ENCODE measurements at places on chromosomes 5 and 9.

GRCh38 chr5:89847743-89848142 is 561.8 kb downstream of the CETN3 start:
- DNase-seq: no peak

DNA sequence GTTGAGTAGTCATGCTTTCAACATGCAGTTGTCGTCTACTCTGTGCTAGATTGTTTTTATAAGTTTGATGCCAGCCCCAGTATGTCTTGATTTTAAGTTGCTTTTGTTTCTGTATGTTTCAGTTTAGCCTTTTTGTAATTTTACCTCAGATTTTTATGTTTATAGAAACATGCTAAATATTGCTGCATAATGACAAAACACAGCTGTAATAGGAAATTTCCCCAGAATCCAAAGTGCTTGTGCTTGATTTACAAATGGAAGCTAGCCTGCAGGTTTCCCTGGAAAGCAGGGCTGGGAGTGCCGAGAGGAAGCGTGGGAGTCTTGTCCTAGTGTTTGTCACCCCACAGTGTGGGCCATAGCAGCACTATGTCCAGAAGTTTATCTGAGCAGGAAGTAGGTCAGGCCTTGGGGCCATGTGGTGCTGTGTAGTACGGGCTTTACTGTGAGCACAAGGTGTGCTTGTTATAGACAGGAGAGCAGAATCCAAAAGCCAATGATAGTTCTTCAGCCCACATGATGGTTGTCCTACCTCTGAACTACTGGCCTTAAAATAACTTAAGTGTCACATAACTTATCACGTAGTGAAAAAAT is 100.0 kb upstream of the NREP start:
- no peak for DNase-seq

DNA sequence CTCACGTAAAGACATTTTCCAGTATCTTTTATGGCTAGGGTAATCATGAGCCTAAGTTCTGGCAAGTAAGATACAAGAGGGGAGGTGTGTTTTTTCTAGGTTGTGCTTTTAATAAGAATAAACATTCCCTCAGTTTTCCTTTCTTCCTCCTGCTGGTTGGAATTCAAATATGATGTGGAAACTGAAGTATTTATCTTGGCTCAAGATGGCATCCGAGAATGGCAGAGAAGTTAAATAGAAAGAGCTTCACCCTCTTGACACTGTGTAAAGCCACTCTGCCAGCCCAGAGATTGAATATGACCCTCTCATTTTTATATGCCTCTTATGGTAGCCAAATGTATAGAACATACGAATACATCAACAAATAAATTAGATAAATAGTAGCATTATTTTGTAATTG is 438.4 kb downstream of the ISL1 start:
- DNase-seq: no peak

DNA sequence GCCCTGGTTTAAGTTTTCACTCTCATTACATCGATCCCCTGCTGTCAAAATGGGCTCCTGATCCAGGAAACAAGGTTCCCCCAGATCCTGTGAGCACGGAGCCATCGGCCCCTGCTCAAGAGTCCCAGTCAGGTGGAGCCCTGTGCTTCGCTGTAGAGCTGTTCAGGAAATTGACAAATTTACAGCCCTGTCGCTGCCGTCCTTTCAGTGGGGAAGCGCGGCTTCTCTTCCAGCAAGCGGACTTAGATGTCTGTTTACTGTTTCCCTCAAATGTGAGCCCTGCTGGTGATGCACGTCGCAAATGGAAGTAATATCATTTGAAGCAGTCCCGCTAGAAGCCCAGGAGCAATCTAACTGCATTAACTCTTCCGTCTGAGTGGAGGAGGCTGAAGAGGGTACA is 760.9 kb upstream of the WWC1 start:
- no peak for DNase-seq

- DNase-seq: no peak
Measured at GRCh38 chr5:128154943-128155342, 71.4 kb downstream of the SLC12A2 start.

DNA sequence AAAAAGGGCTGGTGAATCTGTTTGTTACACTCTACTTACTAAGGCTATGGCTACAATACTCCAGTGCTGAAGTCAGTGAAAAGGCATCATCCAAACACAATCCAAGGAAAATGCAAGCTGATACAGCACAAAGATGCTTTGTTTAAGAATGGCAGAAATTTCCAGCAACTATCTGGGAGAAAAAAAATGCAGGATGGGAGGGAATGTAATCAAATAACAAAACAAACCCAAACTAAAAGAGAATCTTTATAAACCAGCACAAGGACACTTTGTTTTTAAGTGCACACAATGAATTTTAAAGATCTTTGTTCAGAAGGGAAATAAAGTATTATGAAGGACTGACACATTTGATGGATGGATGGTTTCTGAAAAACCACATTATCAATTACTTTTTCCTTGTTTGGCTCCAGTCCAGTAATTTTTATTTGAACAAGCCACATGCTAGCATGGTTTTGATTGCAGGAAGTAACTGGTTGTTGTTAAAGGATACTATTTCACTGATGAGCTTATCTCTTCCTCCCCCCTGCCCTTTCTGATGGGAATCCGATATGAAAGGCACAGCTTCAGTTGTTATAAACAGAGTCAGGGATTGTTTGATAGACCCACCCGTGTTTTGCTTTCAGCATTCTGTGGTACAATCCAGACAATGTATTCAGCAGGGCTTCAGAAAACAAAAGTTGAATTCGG is 12.1 kb upstream of the TLE4 start:
- DNase-seq: no peak

DNA sequence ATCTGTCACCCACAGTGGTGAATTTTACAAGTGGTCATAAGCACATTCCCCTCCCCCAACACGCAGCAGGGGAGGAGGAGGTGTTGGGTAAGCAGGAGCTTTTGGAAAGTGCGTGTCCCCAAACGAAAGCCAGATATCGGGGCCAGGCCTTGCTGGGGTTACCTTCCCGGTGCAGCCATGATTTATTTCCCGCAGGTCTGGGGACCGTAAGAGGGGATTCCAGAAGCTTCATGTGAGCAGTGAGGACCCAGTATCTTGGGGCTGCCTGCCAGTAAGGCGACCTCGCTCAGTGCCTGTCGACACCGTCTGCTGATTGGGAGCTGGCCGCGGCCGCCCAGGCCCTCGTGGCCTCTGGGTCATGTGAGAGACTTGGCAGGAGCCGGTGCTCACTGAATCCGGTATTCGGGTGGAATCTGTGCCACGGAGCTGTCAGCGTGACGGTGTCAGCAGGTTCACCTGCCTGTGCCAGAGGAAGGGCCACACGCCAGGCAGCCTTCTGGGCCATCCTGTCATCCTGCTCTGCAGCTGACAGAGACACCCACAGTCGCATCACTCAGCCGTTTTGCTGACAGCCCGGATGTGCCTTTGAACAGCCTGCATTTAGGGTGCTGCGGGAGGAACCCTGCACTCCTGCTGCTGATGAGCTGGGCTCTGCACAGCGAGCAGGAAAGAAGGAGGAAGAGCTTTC is 37.3 kb downstream of the SEC61B start:
- no peak for DNase-seq

- DNase-seq: no peak
Measured at GRCh38 chr5:127577458-127577857, 60.0 kb downstream of the PRRC1 start.

- DNase-seq: no peak
Measured at GRCh38 chr5:155839251-155840037, 487.5 kb upstream of the SGCD start.

DNA sequence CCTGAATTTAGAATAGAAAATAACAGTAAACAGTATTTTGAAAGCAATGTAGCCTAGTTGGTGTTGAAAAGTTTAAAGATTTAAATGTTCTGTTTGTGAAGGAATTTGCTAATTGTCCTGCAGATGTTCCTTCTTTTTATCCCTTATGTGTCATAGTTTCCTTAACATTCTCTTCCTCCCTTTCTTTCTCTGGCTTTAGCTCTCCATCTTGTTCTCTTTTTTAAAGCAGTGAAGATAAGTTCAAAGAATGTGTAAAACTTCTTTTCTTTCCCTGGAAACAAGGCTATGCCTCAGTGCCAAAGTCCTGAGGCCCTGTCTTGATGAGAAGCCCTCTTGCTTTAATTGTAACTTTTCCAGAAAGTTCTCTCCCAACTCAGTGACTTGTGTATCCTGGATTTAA is 24.4 kb upstream of the GAS1 start:
- DNase-seq: no peak

GRCh38 chr5:151199581-151200185 is 24.2 kb downstream of the CCDC69 start:
- DNase-seq: no peak

GRCh38 chr5:55585206-55585610 is 50.4 kb upstream of the PLPP1 start:
- DNase-seq: no peak

DNA sequence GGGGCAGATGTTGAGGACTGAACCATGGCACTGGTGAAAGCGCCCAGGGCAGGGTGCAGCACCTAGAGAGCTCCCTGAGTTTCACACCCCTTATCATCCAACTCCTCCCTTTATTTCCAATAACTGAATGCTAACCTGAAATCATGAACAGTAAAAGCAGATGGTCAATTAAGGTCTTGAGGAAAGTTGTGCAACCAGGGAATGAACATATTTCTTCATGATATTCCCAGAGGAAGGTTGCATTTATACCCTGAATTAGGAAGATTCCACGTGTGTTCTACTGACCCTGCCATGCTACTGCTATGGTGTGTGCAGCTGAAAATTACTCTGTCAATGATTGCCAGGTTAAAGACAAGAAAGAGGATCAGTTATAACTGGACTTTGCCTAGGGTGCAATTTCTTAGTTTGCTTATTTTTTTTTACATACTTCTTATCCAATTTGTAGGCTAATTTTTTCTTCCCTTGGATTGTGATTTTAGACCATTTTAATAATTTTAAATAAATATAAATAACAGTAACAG is 319.8 kb downstream of the SEMA5A start:
- DNase-seq: no peak

DNA sequence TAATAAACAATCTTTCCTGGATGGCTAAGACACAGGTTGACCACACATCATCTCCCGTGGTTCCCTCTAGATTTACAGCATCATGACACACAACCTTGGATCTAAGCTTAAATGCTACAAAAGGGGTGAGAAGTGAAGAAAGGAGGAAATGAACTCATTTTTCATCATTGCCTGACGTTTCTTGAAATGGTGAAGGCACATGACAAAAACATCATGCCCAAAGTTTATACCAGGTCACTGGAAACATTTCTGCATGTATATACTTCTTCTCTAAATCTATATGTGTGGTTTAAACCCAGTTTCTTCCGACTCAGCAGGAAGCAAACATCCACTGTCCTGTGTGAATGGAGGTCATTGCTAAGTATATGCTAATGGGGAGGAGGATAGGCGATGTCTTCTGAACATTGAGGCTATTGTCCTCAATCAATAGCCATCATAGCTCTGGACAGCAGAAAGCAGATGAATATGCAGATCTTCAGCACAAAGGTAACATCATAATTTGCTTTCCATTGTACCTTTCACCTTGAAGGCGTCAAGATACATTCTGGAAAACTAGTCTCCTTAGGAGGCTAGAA is 137.4 kb downstream of the MED27 start:
- DNase-seq: no peak

GRCh38 chr5:83641946-83642345 is 78.7 kb downstream of the HAPLN1 start:
- no peak for DNase-seq

- DNase-seq: no peak
Measured at GRCh38 chr9:101738566-101739183, at the start of gene GRIN3A. Gene GRIN3A (minus strand): TSS chr9:101738647. CDS start chr9:101737979, 668 bp downstream.

DNA sequence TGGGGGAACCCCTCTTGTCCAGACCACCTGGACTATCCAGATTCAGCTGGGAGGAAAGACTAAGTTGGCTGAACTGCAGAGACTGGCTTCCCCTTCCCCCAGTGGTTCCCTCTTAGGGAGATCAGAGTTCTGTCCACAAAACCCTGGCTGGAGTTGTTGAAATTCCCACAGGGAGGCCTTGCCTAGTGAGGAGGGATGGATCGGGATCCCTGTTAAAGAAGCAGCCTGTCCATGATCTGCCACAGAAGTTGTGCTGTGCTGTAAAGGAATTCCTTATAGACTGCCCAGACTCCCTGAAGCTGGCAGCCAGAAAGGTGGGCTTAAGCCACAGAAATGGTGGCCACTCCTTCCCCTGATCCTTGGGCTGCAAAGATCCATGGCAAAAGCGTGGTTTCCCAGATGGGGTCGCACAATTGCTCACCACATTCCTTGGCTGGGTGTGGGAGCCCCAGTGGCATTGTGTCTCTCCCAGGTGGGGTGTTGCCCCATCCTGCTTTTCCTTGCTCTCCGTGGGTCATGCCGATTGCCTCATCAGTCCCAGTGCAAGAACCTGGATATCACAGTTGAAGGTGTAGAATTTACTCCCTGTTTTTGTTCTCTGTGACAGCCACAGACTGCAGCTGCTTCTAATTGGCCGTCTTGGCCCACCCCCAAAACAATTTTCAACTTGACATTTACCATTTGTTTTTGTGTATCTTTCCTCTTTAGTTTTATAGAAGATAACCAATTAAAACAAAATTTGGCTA is 342.4 kb downstream of the FGF10 start:
- DNase-seq: no peak

- DNase-seq: no peak
Measured at GRCh38 chr9:95370064-95370463, 52.6 kb upstream of the FANCC start.

GRCh38 chr5:37966871-37967270 is 127.0 kb upstream of the GDNF start:
- DNase-seq: no peak

- DNase-seq: no peak
Measured at GRCh38 chr5:171495122-171495700, 75.8 kb downstream of the FGF18 start.

DNA sequence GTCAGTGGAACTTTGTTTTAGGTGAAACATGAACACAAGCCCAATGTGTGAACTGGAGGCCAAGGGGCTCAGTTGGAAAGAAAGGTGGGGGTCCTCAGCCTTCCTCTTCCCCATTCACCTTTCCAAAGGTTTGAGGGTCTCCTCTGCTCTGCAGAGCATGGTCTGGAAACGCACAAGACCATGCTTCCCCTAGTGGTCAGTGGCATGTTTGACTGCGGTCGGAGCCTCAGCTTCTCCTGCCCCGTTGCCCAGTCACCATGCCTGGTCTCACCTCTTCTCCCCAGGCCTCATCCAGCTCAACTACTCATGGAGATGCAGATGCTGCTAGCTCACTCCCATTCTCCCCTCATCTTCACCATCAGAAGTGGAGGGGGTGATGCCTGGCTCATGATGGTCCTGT is 340.3 kb downstream of the GADD45G start:
- DNase-seq: no peak

- no peak for DNase-seq
Measured at GRCh38 chr5:133327946-133328401, 276.2 kb downstream of the HSPA4 start.

DNA sequence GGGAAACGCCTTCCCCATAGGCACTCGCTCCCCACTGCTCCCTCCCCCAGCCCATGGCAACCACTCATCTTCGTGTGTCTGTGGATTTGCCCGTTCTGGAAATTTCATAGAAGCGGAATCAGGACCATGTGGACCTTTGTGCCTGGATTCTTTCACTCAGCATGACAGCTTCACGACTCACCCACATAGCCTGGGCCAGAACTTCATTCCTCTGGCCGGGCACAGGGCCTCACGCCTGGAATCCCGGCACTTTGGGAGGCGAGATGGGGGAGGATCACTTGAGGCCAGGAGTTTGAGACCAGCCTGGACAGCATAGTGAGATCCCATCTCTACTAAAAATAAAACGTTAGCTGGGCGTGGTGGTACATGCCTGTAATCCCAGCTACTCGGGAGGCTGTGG is 12.1 kb upstream of the DIPK1B start:
- DNase-seq: no peak
